Stimulated activated CD4-positive, alpha-beta T cell treated with anti-CD3 and anti-CD28 coated beads, Interleukin-1b, Interleukin-23, amount 100 ng/mL, for 4 hours (primary cell): ENCODE measurements at places on chromosomes 6 and 20.

- DNase-seq = no peak
Observed at GRCh38 chr20:45176526-45177267, 2.0 kb downstream of the PI3 start.

- DNase-seq = no peak
Observed at GRCh38 chr20:6094063-6094462, 28.8 kb downstream of the FERMT1 start.

- DNase-seq = no peak
Observed at GRCh38 chr6:112005013-112005371, 48.9 kb upstream of the CCN6 start.

DNA sequence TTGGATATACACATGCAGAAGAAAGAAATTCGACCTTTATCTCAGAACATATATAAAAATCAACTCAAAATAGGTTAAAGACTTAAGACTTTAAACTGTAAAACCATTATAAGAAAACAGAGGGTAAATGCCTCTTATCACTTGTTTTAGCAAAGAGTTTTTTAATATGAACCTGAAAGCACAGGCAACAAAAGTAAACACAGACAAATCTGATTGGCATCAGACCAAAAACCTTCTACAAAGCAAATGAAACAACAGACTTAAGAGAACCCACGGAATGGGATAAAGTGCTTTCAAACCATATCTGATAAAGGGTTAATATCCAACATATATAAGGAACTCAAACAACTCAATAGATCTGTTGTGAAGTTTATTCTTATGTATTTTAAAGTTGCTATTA is 309.9 kb upstream of the OPRM1 start:
- DNase-seq = no peak

- DNase-seq = no peak
Observed at GRCh38 chr6:113221850-113222249, 635.3 kb upstream of the MARCKS start.

GRCh38 chr20:63652192-63652980 is 838 bp downstream of the STMN3 start:
- DNase-seq = peak; percentile 38

- DNase-seq = no peak
Observed at GRCh38 chr6:25028328-25028727, 92.6 kb upstream of the RIPOR2 start.

- DNase-seq = no peak
Observed at GRCh38 chr6:79755967-79756366, 124.8 kb downstream of the SH3BGRL2 start.

GRCh38 chr6:21438986-21439352 is 154.6 kb upstream of the SOX4 start:
- DNase-seq = no peak

DNA sequence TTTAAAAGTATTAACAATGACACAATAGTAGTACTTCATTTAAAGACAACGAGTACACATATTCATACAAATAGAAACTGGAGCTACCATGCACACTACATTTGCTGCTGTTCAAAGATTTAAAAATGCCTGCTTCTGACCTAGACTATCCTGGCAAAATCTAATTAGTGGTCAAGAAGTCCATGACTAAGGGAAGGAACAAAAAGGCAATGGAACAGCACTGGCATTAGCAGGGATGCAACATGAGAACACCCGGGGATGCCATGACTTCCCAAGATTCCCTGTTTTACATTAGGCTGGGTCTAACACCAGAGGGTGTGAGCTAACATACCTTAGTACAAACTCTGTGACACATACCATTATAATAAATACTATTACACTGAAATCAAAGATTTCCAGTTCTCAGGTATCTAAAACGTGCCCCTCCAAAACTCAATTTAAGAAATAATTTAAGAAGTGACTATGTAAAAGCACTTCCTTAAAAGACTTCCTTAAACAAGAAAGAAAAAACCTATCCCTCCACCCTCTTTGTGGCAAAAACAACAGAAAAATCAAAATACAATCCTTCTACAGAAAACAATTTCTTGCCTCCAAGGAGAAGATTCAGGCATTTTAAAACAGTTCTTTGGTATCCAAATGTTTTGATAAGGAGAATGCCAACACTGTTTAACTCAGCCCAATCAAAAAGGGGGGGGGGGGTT is 25.5 kb downstream of the CHD6 start:
- no peak for DNase-seq

- no peak for DNase-seq
Observed at GRCh38 chr6:106763361-106763760, 134.0 kb downstream of the QRSL1 start.

- DNase-seq = no peak
Observed at GRCh38 chr6:111589366-111589765, 16.3 kb downstream of the TRAF3IP2 start.

- DNase-seq = no peak
Observed at GRCh38 chr6:3281631-3282475, 23.1 kb downstream of the PSMG4 start.

GRCh38 chr6:121917263-121917829 is 481.9 kb downstream of the GJA1 start:
- no peak for DNase-seq

DNA sequence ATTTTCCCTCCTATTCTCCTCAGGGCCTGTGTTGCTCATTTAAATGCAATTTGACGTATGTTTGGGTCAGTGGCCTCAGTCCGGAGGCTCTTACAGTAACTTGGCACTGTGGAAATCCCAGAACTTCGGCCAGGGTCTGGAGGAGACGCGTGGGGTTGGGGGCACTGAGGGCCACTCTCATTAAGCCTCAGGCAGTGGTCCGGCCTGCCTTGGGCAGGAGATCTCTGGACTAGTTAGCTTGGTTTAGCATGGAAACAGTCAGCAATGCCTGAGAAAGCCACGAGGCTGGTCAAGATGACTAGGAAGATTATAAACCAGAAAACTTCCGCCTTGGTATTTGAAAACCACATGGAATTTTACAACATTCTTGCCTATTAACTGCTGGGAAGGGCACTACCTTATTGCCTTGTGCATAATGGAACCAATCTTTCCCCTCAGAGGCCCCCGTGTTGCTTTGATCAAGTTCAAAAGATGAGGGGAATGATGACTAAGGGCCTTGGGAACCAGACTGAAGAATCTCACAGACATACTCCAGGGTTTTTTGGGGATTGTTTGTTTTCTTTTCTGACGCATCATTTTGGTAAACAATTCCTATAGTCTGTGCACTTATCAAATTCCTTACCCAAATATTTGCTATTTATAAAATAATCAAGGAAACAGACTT is 206.0 kb upstream of the PREP start:
- no peak for DNase-seq

GRCh38 chr20:56760610-56761009 is 131.5 kb downstream of the TFAP2C start:
- DNase-seq = no peak

DNA sequence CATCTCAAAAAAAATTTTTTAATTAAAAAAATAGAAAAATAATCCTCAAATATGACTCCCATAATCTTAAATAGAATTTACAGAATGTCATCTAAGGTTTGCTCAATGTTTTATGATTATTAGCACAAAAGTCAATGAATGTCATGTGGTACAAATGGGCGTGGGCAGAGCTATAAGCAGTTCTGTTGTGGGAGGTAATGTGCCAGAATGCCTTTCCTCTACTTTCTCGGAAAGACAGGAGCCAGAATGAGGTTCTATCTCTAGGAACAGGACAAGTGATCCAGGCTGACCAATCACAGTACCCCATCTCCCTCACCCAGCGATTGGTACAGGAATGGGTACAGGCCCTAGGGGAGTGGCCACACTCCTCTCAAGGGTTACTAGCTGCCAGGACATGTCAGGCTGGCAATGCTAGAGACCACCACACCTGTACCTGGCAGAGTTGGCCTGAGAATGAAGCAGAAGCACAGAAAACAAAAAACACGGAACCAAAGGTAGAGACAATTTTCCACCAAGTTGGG is 15.1 kb downstream of the RALGAPA2 start:
- DNase-seq = no peak

DNA sequence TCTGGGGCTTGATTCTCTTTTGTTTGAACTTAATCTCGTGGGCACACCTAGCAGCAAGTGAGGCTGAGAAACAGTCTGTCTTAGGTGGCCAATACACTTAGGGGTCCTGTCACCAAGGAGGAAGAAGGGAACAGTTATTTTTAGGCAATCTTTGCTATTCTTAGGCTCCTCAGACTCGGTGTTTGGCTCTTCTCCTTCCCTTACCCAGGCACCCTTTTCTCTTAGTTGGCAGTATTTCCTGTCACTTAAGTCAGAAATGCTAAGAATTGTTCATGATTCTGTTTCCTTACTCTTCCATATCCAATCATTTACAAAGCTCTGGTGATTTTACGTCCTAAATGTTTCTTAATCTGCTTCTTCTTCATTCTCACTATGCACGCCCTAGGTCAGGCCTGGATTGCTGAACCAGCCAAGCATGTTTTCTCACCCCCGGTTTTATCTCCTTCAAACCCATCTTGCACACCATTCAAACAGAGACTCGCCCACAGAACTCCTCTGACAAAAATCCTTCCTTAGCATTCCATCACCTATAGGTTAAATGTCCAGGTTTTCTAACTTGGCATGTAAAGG is 45.2 kb upstream of the TMEM217 start:
- no peak for DNase-seq

- no peak for DNase-seq
Observed at GRCh38 chr6:126540161-126540560, 200.2 kb downstream of the CENPW start.

- DNase-seq = no peak
Observed at GRCh38 chr6:142443532-142443931, 141.7 kb downstream of the ADGRG6 start.

GRCh38 chr20:35820715-35821114 is 48.9 kb downstream of the PHF20 start:
- DNase-seq = no peak

DNA sequence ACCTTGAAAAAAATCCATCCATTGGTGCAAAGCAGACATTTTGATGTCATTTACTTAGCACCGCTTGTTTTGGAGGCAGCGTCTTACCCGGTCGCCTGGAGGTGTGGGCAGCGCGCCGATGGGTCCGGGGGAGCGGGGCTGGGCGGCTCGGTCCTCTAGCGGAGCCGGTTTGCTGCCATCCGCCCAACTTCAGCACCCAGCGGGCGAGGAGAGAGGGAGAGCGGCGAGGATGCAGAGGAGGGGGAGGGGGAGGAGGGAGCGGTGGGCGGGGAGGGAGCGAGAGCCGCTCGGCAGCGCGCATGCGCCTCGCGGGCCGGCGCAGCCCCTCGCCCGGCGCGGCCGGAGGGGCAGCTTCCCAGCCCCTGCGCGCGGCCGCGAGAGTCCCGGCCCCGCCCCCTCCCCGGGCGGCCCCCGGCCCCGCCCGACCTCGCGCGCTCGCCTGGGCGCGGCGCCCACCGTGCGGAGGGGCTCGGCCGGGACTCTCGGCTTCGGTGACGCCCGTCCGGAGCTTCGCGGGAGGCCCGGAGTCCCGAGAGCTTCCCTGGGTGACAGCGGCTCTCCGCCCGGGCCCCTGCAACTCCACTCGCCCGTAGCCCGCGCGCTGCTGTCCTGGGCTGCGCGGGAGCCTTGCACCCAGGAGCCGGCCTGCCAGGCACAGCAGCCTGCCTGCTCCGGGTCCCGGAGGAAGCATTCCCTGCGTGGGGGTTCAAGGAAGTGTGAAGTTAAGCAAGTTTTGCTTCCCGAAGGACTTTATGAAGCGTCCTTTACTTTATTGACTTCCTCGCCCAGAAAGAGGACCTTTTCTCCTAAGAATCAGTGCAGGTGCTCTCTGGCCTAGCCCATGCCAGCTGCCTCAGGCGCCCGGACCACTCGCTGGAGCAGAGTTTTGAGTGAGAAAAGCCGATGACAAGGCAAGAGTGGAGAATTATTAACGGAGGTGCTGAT is at the start of gene RGS17:
RGS17 (minus strand) TSS at position 246 of the 945 bp plus-strand sequence. CDS start 87,264 bp downstream, outside the sequence.
- no peak for DNase-seq

- DNase-seq = no peak
Observed at GRCh38 chr20:34022151-34022838, 28.6 kb downstream of the RALY start.

- DNase-seq = no peak
Observed at GRCh38 chr6:131549811-131550210, 23.2 kb upstream of the ARG1 start.

- no peak for DNase-seq
Observed at GRCh38 chr6:15621203-15622044, 41.4 kb downstream of the DTNBP1 start.

DNA sequence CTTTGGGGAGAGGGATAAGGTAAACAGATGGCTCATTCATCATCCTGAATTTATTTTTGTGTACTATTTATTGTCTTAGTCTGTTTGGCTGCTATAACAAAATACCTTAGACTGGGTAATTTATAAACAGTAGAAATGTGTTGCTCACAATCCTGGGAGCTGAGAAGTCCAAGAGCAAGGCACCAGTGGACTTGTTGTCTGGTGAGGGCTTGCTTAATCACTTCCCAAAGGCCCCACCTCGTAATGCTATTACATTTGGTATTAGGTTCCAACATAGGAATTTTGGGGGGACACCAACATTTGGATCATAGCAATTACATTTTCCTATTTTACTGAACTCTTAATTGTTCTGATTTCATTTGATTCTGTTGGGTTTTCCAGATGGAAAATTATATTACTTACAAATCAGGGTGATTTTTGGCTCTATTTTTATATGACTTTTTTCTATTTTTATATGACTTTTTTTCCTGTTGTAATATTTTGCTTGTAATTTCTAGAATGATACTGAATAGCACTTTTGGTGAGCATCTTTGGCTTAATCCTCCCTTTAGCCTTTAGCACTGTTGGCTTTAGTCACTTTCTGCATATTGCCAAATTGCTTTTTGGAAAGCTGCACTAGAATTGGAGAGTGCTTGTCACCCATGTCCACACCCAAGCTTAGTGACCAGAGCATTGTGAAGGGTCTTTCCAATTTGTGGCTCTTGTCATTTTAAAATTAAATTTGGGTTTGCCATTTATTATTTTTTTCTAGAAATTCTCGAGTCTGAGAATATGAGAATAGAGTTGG is 43.7 kb upstream of the TULP4 start:
- DNase-seq = no peak

- DNase-seq = no peak
Observed at GRCh38 chr6:11007715-11008608, 36.1 kb downstream of the ELOVL2 start.

DNA sequence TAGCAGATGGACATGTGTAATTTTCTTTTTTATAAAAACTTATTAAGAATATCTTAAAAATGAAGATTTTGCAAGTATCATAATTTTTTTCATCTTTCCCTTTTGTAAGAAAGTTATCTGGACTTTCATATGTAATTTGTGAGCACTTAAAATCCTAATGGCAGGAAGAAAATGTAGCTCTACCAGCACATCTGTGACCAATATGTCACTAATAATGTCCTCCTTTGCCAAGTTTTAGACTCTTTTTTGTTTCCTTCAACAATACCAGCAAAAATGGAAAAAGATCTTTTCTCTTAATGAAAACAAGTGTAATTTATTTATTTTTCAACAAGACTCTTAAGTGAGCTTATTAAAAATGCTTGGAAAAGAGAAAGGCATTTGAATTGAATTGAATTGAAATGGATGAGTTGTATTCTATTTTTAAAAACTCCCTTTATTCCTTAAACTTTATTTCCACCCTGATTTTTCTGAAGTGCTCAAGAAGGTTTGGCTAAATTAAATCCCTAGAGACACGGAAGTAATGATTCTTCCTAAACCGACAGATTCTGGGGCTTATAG is 110.7 kb downstream of the KIF6 start:
- no peak for DNase-seq
